Colonic mucosa (tissue), 4 donors: ENCODE measurements at places on chromosomes 2 and 18. TPM values are rescaled to one million over a fixed set of nuclear protein-coding genes. Genes with fewer than 3 reads are reported as not detected.
A peak's percentile ranks its signal among the peaks of the same experiment; 100 is the strongest.

The EVX2 gene
- total RNA-seq: not detected

The FHOD3 gene
- 4.1 TPM for total RNA-seq

The GALNT5 gene
- 52.4 TPM for total RNA-seq

- no peak overlapping the region for H3K27ac ChIP-seq
- DNase-seq: no peak
- no peaks in the 10 kb centered on the region for H3K27me3 ChIP-seq
- H3K4me3 ChIP-seq: no peak overlapping the region
- H3K36me3 ChIP-seq: no peaks in the 10 kb centered on the region
These were observed 57.2 kb downstream of the PDCL3 start for GRCh38 chr2:100619951-100620350.

DNA sequence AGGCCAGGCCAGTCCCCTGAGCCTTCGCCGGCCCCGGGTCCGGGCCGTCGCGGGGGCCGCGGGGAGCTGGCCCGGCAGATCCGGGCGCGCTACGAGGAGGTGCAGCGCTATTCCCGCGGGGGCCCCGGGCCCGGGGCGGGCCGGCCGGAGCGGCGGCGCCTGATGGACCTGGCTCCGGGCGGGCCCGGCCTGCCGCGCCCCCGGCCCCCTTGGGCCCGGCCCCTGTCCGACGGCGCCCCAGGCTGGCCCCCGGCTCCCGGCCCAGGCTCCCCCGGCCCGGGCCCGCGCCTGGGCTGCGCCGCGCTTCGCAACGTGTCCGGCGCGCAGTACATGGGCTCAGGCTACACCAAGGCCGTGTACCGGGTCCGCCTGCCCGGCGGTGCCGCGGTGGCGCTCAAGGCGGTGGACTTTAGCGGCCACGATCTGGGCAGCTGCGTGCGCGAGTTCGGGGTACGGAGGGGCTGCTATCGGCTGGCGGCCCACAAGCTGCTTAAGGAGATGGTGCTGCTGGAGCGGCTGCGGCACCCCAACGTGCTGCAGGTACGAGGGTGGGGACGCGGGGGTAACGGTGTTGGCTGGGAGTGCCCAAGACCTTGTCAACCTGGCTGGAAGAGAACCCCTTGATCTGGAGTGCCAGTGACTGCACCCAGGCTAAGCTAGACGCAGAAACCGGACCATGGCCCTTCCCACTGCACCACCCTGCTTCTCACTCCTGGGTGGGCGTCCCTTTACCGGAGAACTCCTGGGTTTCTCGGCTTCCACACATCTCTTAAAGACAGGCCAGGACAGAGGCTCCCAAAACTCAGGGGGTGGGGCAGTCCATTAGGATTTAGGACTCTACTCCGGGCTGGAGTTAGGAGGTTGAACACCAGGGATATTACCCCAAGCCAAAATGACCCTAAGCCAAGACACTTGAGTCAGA is 739 bp downstream of the PKDCC start:
- H3K27ac ChIP-seq: peak overlapping the region; percentile 83
- peaks cover 8% of the 10 kb centered on the region for H3K4me1 ChIP-seq
- peak overlapping the region; percentile 49 for H3K4me3 ChIP-seq
- peak; percentile 52 for DNase-seq

DNA sequence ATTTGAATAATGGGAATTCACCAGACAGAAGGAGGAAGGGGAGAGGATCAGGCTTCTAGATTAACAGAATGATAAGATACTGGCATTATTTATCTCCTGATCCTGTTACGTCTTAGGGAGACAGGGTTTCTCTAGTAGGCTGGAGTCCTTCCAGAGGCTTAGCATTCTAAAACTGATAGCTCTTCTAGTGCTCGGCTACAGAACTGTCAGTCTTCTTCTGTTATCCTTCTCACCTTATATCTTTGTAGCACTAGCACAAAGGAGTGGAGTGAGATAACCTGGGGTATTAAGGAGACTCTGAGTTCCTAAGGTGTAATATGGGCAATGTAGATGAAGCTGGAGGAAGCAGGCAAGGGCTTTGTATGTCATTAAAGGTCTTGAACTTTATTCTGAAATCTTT is 52.1 kb downstream of the PIKFYVE start:
- no peak for DNase-seq
- H3K27me3 ChIP-seq: no peaks in the 10 kb centered on the region
- H3K4me1 ChIP-seq: no peaks in the 10 kb centered on the region
- no peak overlapping the region for H3K27ac ChIP-seq
- H3K4me3 ChIP-seq: no peak overlapping the region

GRCh38 chr2:8089596-8089995 is 592.3 kb upstream of the ID2 start:
- H3K4me3 ChIP-seq: no peak overlapping the region
- H3K27me3 ChIP-seq: no peaks in the 10 kb centered on the region
- H3K4me1 ChIP-seq: no peaks in the 10 kb centered on the region
- H3K36me3 ChIP-seq: no peaks in the 10 kb centered on the region

DNA sequence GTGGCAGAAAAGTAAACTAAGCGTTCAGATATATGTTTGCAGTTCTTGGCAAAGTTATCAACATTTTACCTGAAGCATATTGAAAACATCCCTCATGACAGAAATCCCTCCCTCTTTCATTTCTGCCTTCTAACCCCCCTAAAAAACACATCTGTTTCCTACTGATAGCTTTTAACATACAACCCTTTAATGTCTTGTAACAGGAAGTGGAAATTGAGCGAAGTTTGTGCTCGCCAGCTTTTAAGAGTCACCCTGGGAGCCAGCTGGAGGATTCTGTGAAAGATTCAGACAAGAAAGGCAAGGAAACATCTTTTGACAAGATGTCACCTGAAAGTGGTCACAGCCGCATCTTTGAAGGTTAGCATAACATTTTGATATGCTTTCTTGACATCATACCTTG is 247.4 kb downstream of the XIRP2 start:
- DNase-seq: no peak
- H3K27me3 ChIP-seq: no peaks in the 10 kb centered on the region
- H3K4me1 ChIP-seq: no peaks in the 10 kb centered on the region
- no peak overlapping the region for H3K27ac ChIP-seq
- no peak overlapping the region for H3K4me3 ChIP-seq
